ENCODE measurements at places on chromosomes 5 and 9.
A peak's percentile ranks its signal among the peaks of the same experiment; 100 is the strongest.

DNA sequence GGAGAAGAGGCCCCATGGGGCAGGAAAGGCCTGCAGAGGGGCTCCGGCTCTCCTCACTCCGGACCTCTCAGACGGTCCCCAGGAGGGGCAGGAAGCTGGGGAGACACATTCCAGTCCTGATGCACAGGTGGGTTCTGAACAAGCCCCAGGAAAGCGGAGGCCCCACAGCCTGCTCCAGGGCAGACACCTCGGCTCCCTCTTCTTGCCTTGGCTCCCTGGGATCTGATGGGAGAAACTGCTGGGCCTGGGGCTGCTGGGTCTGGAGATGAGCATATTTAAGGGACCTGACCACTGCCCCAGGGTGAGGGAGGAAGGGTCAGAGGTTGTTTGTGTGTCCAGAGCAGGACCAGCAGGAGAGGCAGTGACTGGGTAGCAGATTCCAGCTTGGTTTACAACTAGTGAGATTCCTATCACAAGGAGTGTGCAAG lies 1.2 kb downstream of the CORO2A start:
- DNase-seq, result peak; percentile 27

GRCh38 chr9:87973122-87973521 lies 1.2 kb downstream of the CDK20 start:
- no peak for DNase-seq

- no peak for DNase-seq
Observed at GRCh38 chr5:133642153-133642722, 29.9 kb upstream of the FSTL4 start.

DNA sequence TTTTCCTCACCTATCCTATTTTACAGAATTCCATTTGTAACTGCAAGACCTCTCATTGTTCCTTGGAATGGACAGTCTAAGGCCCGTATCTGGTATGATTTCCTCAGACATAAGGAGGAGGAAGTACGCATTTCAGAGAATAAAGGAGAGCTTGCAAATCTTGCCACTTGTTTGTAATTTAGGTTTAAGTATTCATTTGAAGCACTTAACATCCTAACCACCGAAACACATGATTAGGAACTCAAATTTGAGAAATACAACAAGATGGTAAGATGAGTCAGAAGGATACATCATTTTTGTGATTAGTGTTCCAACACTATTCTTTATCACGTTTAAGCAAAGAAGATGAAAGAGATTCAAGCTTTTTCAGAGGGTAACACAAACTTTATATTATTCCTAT lies 3.9 kb upstream of the ZCCHC9 start:
- no peak for DNase-seq

- DNase-seq, result no peak
Observed at GRCh38 chr9:114308361-114308950, 14.4 kb upstream of the ORM1 start.

DNA sequence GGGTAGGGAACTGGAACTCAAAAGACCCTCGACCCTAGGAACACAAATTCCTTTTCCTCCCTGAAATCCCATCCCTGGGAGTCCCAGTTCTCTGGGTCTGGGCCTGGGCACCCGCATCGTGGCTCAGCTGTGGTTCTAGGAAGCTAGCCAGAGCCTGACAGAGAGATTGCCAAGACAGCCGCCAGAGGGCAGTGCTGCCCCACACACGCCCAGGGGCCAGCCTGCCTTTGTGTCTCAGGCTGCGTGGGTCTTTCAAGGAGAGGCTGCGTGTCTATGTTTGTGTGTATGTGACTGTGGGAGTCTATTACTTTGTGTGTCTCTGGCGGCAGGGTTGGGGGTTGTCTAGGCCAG lies 32.0 kb upstream of the TTLL11 start:
- DNase-seq, result peak; percentile 77

DNA sequence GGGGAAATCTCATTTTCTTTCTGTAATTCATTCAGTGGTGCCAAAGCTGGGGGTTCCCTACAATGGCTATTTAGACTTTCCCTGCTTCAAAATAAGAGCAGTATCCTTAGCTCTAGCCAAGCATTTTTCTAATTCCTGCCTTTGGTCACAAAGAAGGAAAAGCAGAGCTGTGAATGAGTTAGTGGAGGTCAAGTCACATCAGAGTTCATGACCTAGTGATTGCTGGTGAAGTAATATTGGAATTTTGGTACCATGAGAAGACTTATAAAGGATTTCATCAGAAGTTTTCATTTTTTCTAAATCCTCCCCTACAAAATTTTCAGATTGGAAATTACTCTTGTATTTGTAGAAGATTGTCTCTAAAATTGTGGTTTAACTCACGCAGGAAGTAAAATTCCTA lies 28.0 kb downstream of the DNAJC21 start:
- no peak for DNase-seq

Data from mesendoderm (in vitro differentiated cells).